ENCODE measurements at places on chromosomes 1 and 21. TPM values are rescaled to one million over a fixed set of nuclear protein-coding genes. Genes with fewer than 3 reads are reported as not detected.

Gene GPR25
- not detected for total RNA-seq

Gene ABCD3
- 29.9 TPM for total RNA-seq

Gene DFFB
- 7.2 TPM for total RNA-seq

Gene LCE6A
- total RNA-seq = not detected

Gene DNM3
- 3.9 TPM for total RNA-seq

Gene PADI4
- total RNA-seq = not detected

Gene SEMA4A
- 1.9 TPM for total RNA-seq

Gene MFSD2A
- 5.0 TPM for total RNA-seq

Gene HHIPL2
- not detected for total RNA-seq

Gene CCDC30
- total RNA-seq = 3.9 TPM

Gene TLR5
- total RNA-seq = 10.2 TPM

Gene PROK1
- total RNA-seq = not detected

Gene HPDL
- not detected for total RNA-seq

Gene FHL3
- 76.4 TPM for total RNA-seq

Gene COL6A2
- total RNA-seq = 1,745 TPM

Gene HCN3
- 1.2 TPM for total RNA-seq

Gene SGIP1
- total RNA-seq = 5.3 TPM

Gene CHRM3
- 43.9 TPM for total RNA-seq

Gene CAPN9
- not detected for total RNA-seq

Gene VSIG8
- not detected for total RNA-seq

Gene RO60
- 128 TPM for total RNA-seq

Gene EPHA2
- 5.0 TPM for total RNA-seq

Gene FAM151A
- total RNA-seq = not detected

Gene WDR64
- total RNA-seq = not detected

Gene C1orf141
- not detected for total RNA-seq

Data from sigmoid colon (tissue), 7 donors.